Suprapubic skin (tissue), 4 donors: ENCODE measurements at places on chromosomes 5 and 9. TPM values are rescaled to one million over a fixed set of nuclear protein-coding genes. Genes with fewer than 3 reads are reported as not detected.

The TAF11L10 gene
- total RNA-seq, result not detected

The RNF44 gene
- 42.7 TPM for total RNA-seq

The PCDHGA10 gene
- total RNA-seq, result 23.6 TPM

The ANGPTL2 gene
- 19.2 TPM for total RNA-seq

The SELENOP gene
- total RNA-seq, result 243 TPM

The ENC1 gene
- 19.4 TPM for total RNA-seq

The C5orf34 gene
- 0.89 TPM for total RNA-seq

The PTAR1 gene
- 108 TPM for total RNA-seq

The CTXN3 gene
- total RNA-seq, result not detected

The ZBTB6 gene
- total RNA-seq, result 8.7 TPM

The FST gene
- total RNA-seq, result 6.0 TPM

DNA sequence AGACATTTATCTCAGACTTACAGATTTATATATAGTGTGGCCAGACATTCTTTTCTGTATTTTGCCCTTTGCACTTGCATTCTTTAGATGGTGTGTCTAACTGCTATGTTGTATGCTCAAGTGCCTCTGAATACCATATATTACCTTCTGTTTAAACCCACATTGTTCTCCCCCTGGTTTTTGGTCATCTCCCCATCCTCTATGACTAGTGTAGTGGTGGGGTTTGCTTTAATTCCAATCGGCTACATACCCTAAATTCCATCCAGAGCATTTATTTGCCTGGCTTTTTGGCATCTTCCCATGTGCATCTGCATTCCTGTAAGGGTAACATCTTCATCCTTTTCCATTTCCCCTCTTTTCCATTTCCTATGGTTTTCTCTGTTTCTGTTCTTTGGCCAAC, 271.0 kb upstream of the SLC30A5 start:
- no peaks in the 10 kb centered on the region for H3K27me3 ChIP-seq
- peaks cover 7% of the 10 kb centered on the region for H3K4me1 ChIP-seq

- H3K27ac ChIP-seq, result no peak overlapping the region
- H3K27me3 ChIP-seq, result no peaks in the 10 kb centered on the region
- no peak for DNase-seq
- peaks cover 9% of the 10 kb centered on the region for H3K4me1 ChIP-seq
- H3K4me3 ChIP-seq, result no peak overlapping the region
Measured at GRCh38 chr9:3887786-3888496, 362.1 kb upstream of the RFX3 start.

GRCh38 chr9:123290764-123291163, 22.4 kb upstream of the STRBP start:
- H3K27me3 ChIP-seq, result peaks cover 8% of the 10 kb centered on the region
- H3K36me3 ChIP-seq, result no peaks in the 10 kb centered on the region
- no peak for DNase-seq
- H3K4me3 ChIP-seq, result no peak overlapping the region

DNA sequence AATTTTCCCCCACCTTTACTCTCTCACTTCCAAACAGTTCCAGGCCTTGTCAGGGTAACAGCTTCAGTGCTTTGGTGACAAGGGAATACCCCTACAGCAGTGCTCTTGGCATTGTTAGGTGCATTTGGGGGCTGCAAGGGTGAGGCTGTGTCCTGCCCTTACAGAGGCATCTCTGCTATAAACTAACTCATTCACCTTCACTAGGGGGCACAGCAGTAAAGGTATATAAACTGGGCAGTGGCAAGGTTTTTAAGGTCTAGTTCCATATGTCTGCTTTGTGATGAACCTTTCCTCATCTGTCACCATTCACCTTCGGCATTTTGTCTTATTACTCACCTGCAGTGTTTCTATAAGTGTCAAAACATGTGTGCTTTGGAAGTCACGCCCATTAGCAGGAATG, 79.1 kb upstream of the GPR151 start:
- no peaks in the 10 kb centered on the region for H3K4me1 ChIP-seq
- H3K36me3 ChIP-seq, result no peaks in the 10 kb centered on the region
- DNase-seq, result no peak
- H3K27me3 ChIP-seq, result no peaks in the 10 kb centered on the region

DNA sequence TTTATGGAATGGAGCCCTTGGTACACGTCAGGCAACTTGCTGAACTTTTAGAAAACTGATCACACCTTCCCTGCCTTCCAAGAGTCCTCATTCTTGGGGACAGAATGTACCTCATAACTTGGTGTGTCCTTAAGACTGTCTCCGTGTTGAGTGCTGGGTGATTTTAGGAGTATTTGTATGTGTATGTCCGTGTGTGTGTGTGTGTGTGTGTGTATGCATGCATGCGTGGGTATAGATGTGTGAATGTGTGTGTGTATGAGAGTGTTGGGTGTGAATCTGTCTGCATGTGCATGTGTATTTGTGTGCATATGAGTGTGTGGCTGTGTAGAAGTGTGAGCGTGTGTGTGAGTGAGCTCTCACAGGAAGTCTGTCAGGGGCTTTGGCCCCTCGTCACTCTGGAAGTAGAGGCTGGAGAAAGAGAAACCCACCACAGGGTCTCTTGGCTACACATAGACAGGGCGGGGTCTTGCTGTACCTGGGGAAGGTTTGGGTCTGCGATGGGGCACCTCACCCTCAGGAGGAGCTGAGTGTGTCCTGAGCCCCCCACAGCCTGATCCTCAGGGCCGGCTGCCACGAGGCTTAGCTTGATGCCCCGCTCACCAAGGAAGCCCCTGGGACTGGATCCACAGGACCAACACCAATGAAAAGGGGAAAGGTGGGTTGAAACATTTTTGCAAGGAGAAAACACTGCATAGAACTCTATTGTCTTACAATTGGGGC, 33.1 kb upstream of the ANKRD33B start:
- no peak overlapping the region for H3K4me3 ChIP-seq
- H3K27ac ChIP-seq, result no peak overlapping the region
- DNase-seq, result no peak
- H3K27me3 ChIP-seq, result no peaks in the 10 kb centered on the region
- no peaks in the 10 kb centered on the region for H3K36me3 ChIP-seq

GRCh38 chr5:6829150-6829784, 116.0 kb downstream of the TENT4A start:
- no peak overlapping the region for H3K4me3 ChIP-seq
- no peaks in the 10 kb centered on the region for H3K36me3 ChIP-seq
- DNase-seq, result no peak
- no peaks in the 10 kb centered on the region for H3K4me1 ChIP-seq

DNA sequence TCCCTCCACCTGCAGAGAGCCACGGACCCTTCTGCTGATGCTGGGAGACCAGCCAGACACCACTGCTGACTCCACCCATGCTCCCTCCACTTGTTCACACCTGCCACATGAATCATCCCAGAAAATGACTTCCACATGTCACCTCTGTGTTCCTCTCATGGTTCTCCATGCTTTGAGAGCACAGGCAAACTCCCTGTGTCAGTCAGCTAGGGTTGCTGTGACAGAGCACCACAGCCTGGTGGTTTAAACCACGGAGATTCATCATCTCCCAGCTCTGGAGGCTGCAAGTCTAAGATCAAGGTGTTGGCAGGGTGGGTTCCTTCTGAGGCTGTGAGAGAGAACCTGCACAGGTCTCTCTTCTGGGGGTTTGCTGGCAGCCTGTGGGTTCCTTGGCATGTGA, 381.4 kb downstream of the GADD45G start:
- H3K4me3 ChIP-seq, result no peak overlapping the region
- DNase-seq, result no peak
- no peaks in the 10 kb centered on the region for H3K27me3 ChIP-seq
- H3K27ac ChIP-seq, result no peak overlapping the region
- no peaks in the 10 kb centered on the region for H3K36me3 ChIP-seq

DNA sequence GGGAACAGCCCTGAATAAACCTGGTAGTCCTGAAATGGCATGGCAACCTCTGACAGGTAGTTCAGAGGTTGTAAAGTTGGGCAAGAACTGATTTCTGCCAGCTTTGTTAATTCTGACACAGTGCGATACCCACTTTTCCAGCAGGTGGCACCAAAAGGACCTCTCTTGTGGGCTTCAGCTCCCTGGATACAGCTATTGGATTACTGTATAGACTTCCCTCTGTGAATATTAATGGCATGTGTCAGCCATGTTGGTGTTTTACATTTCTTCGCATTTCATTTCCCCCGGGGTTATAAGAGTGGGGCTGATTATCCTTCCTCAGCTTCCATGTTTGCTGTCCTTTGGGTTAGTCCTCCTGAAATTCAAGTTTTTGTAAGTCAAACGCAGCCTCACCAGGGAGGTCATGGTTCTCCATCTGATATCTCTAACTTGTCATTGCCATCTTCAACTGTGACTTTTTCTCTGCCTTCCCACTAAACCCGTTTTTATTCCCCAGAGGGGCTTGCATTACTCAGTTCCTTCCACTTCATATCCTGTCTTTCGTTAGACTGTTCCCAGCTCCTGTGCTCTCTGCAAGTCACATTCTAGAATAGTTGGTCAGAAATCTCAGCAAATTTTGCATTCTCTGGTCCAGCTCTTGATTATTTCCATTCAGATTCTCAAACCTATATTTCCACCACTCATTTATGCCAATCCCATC, 135.6 kb downstream of the LIFR start:
- no peaks in the 10 kb centered on the region for H3K36me3 ChIP-seq
- no peak overlapping the region for H3K4me3 ChIP-seq
- no peak for DNase-seq
- H3K27ac ChIP-seq, result no peak overlapping the region
- peaks cover 4% of the 10 kb centered on the region for H3K27me3 ChIP-seq

- no peak overlapping the region for H3K4me3 ChIP-seq
- H3K27me3 ChIP-seq, result no peaks in the 10 kb centered on the region
- H3K36me3 ChIP-seq, result peaks cover 7% of the 10 kb centered on the region
- DNase-seq, result no peak
- H3K4me1 ChIP-seq, result peaks cover 18% of the 10 kb centered on the region
Measured at GRCh38 chr9:87601176-87601575, 103.5 kb downstream of the DAPK1 start.

GRCh38 chr5:143662020-143662419, 149.9 kb upstream of the HMHB1 start:
- no peak for DNase-seq
- no peak overlapping the region for H3K4me3 ChIP-seq
- H3K36me3 ChIP-seq, result no peaks in the 10 kb centered on the region
- no peak overlapping the region for H3K27ac ChIP-seq
- peaks cover 3% of the 10 kb centered on the region for H3K4me1 ChIP-seq

GRCh38 chr9:76049341-76049740, 158.9 kb downstream of the PCSK5 start:
- no peak for DNase-seq
- no peaks in the 10 kb centered on the region for H3K4me1 ChIP-seq
- no peak overlapping the region for H3K27ac ChIP-seq

GRCh38 chr5:127416906-127417305, 100.5 kb upstream of the PRRC1 start:
- no peak for DNase-seq
- H3K4me1 ChIP-seq, result no peaks in the 10 kb centered on the region
- H3K4me3 ChIP-seq, result no peak overlapping the region

- no peaks in the 10 kb centered on the region for H3K27me3 ChIP-seq
- no peaks in the 10 kb centered on the region for H3K4me1 ChIP-seq
- H3K27ac ChIP-seq, result no peak overlapping the region
- H3K36me3 ChIP-seq, result no peaks in the 10 kb centered on the region
- DNase-seq, result no peak
Measured at GRCh38 chr9:68426755-68427154, 70.3 kb downstream of the PGM5 start.

DNA sequence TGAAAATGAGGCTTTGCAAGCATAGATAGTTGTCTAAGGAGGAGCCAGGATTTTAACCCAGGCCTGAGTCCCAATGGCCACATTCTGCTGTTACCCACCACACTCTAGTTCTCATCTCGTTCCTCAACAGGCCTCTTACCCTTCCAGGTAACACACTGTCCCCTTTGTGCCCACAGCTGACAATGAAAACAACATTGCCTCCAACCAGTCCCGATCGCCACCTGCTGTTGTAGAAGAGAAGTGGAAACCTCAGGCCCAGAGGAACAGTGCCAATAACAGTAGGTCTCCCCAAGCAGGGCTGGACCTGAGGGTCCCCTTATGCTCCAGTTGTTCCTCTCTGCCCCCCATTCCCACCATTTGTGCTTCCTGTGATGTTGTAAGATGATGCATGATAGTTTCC, 30.4 kb downstream of the AMBP start:
- H3K27ac ChIP-seq, result no peak overlapping the region
- H3K4me1 ChIP-seq, result no peaks in the 10 kb centered on the region
- no peaks in the 10 kb centered on the region for H3K27me3 ChIP-seq
- peaks cover 23% of the 10 kb centered on the region for H3K36me3 ChIP-seq
- H3K4me3 ChIP-seq, result no peak overlapping the region

GRCh38 chr5:150139334-150139733, 16.3 kb downstream of the PDGFRB start:
- peak overlapping the region; percentile 80 for H3K27ac ChIP-seq
- peaks cover 69% of the 10 kb centered on the region for H3K4me1 ChIP-seq
- no peak for DNase-seq
- H3K36me3 ChIP-seq, result no peaks in the 10 kb centered on the region

GRCh38 chr5:128711216-128711615, 173.2 kb upstream of the FBN2 start:
- no peak overlapping the region for H3K4me3 ChIP-seq
- H3K4me1 ChIP-seq, result no peaks in the 10 kb centered on the region
- H3K36me3 ChIP-seq, result no peaks in the 10 kb centered on the region
- H3K27ac ChIP-seq, result no peak overlapping the region
- no peak for DNase-seq

- H3K27me3 ChIP-seq, result no peaks in the 10 kb centered on the region
- H3K27ac ChIP-seq, result no peak overlapping the region
- H3K36me3 ChIP-seq, result no peaks in the 10 kb centered on the region
- H3K4me1 ChIP-seq, result peaks cover 2% of the 10 kb centered on the region
- no peak overlapping the region for H3K4me3 ChIP-seq
- no peak for DNase-seq
Measured at GRCh38 chr5:123208668-123209501, 119.8 kb downstream of the PRDM6 start.

DNA sequence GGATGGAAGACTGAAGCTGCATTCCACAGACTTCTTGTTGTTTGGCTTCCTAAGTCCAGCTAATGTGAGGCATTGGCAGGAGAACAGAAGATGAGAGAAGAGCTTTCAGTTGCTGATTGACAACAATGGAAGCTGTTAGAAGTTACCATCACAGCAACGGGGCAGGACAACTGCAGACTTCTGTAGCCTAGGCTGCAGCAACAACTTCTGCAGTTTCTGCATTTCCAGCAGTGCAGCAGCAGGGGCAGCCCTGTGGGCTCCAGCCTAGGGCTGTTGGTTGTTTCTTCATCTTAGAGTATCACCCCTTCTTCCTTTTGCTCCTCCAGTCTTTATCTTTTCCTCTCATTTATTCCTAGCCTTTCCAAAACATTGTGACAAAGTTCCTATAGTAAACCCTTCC, 528.8 kb upstream of the PTGER4 start:
- H3K27ac ChIP-seq, result no peak overlapping the region
- no peak overlapping the region for H3K4me3 ChIP-seq
- no peaks in the 10 kb centered on the region for H3K4me1 ChIP-seq
- H3K27me3 ChIP-seq, result no peaks in the 10 kb centered on the region
- no peak for DNase-seq

GRCh38 chr5:150350524-150351344, 6.8 kb upstream of the TCOF1 start:
- H3K36me3 ChIP-seq, result no peaks in the 10 kb centered on the region
- H3K27me3 ChIP-seq, result no peaks in the 10 kb centered on the region
- no peak overlapping the region for H3K27ac ChIP-seq
- H3K4me1 ChIP-seq, result no peaks in the 10 kb centered on the region
- DNase-seq, result no peak
- no peak overlapping the region for H3K4me3 ChIP-seq
